ENCODE measurements at places on chromosomes 13 and 19.

DNA sequence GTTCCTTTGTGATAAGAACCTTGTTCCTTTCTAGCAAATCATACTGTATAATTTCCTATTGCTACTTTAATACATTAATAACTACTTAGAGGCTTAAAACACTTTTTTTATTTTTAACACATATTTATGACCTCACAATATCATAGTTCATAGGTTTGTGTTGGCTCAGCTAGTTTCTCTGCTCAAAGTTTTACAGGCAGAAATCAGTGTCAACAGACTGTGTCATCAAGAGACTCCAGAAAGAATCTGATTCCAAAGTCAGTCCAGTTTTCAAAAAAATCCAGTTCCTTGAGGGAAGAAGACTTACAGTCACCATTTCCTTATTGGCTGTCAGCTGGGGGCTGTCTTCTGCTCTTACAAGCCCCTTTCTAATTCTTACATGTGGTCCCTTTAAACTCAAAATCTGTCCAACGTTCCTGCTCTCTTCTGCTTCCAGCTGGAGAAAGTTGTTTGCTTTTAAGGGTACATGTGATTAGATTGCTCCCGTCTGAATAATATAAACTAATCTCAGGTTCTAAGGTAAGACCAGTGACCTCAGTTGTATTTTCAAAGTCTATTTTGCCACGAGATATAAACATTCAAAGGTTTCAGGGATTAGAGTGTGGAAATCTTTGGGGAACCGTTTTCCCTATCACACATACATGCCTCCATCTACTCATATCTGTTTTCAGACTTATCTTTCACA, 267.3 kb upstream of the SLITRK5 start:
- no peak for DNase-seq

GRCh38 chr13:112911285-112911701, 57.7 kb upstream of the MCF2L start:
- DNase-seq, result no peak

DNA sequence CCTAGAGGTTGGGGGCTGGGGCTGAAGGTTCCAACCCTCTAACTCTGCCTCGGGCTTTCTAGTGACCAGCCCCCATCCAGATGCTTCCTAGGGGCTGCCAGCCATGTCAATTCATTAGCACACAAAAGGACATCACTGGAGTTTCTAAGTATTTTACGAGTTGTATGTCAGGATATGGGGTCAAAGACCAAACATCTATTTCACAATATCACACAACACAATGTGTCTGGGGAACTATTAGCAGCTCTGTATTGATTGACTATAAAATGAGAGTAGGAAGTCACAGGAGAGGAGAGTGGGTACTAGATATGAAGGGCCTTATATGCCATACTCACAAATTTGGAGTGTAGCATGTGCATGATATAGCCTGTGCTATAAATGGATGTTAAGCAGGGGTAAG, 42.1 kb downstream of the LPAR6 start:
- DNase-seq, result no peak

DNA sequence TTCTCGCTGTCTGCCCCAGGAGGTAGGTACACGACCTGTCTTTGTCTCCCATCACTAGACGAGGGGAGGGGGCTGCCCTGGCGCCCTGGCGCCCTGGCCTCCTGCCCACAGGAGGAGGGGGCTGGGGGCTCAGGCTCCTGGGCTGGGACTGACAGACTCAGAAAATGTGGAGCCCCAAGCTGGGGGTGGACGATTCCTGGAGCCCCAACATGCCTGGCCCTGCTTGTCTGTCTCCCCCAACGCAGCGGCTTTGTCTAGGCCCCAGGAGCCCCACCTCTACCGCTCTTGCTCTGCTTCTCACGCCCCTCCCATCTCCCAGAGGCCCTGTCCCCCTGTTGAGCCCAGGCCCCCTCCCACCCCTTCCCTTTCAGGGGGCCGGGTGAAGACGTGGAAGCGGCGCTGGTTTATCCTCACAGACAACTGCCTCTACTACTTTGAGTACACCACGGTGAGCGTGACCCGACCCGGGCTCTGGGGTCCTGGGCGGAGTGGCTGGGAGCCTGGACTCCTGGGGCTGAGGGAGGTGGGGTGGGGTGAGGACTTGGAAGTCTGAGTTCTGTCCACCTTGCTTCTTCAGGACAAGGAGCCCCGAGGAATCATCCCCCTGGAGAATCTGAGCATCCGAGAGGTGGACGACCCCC, 8.6 kb downstream of the CYTH2 start:
- no peak for DNase-seq

GRCh38 chr13:44132710-44133109, 240.9 kb upstream of the SERP2 start:
- DNase-seq, result no peak

- no peak for DNase-seq
Measured at GRCh38 chr13:59790626-59791025, 373.1 kb downstream of the DIAPH3 start.

DNA sequence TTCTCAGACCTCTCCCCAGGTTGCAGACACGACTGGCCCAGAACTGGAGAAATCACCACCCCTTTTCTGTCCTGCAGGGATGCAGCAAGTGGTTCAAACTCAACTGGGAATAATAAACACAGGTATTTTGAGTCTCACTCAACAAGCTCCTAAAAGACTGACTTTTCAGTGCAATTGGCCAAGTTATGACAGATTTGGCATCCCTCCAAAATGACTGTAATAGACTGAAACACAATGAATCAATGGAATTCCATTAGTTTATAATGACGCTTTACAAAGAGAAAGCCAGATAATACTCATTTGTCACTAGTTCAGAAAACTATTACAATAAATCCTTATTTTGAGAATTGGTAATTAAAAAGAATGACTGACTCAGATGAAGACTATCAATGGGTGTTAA, 38.1 kb downstream of the MIPEP start:
- no peak for DNase-seq

DNA sequence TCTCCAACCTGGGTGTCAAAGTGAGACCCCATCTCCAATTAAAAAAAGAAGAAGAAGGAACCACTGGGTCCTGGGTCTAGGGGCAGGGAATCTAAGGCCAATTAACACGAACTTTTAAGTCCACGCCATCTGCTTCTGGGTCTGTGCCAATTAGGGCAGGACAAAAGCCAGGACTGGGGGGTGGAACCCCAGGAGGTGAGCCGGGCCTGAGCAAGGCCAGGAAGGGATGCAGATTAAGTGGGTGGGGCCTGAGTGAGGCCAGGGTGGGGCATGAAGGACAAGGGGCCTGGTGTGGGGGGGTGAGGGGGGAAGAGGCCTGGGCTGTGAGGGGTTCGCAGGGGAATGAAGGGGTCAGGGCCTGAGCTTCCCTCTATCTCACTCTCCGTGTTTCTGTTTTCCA, 26.3 kb upstream of the ZNF83 start:
- DNase-seq, result no peak

DNA sequence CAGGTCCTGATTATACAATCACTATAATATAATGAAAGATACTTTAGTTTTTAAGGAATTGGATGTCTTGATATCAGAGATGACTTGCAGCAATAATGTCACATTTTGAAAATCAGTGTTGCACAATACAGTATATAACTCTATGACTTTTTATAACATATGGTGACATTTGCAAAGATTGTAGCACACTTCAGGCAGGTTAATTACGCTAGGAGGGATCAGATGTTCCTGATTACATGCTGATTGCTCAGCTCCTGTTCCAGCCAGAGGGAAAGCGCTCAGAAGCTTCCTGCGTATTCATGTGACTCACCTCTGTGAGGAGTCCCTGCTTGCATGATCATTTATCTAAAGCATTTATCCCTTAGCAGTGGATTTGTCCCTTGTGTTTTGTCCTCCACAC, 265.6 kb downstream of the GPC5 start:
- DNase-seq, result no peak

GRCh38 chr13:64527561-64527960, 2702.6 kb downstream of the PCDH9 start:
- no peak for DNase-seq

- no peak for DNase-seq
Measured at GRCh38 chr13:35216131-35216530, 260.4 kb downstream of the MAB21L1 start.

DNA sequence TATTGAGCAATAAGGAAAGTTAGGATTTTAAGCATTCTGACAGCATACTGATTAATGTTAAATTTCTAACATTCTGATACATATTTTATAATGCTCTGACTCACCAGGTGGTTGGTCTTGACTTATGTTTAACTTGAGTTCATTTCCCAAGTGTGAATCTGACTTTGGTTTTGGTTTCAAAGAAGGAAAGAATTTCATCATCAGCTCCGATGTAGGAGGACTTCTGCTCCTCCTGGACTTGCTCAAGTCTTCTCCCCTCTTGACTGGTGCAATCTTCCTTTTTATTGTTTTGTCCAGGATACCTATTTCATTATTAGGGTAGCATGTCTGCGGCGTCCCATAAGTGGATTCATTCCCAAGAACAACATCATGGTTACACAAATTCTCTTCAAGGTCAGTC, 141.3 kb downstream of the RNF17 start:
- DNase-seq, result no peak

- DNase-seq, result no peak
Measured at GRCh38 chr13:36612230-36612629, 61.6 kb upstream of the SERTM1 start.

DNA sequence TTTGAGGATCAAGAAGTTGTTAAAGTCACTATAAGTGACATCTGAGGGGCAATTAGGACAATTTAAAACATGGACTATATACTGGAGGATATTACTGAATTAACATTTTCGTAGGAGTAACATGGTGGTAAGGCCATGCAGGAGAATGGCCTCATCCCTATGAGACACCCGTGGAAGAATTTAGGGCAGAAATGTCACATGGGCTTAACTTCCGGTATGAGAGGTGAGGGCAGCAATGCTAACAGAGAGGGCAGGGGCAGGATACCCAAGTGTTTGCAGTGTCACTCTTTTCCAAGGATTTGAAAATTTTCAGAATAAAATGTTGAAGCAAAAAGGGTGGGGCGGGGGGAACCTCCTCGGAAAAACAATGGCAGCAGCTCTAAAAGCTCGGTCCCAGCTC, 23.6 kb downstream of the RANBP3 start:
- DNase-seq, result no peak

- DNase-seq, result peak; percentile 16
Measured at GRCh38 chr13:71137101-71137500, 729.9 kb downstream of the DACH1 start.

- no peak for DNase-seq
Measured at GRCh38 chr13:101059793-101060192, 356.5 kb downstream of the NALCN start.

DNA sequence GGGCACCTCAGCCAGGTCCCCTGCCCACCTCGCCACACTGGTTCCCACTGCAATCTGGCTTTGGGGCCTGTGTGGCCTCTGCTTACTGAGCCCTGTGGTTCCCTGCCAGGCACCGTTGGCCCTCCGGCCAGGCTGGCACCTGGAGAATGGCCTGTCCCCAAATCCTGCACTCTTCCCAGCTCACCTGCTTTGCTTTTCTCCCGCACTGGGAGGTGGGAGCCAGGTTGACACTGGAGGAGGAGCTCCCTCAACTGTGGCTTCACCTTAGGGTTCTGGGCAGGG, 97.0 kb downstream of the SCGB2B2 start:
- no peak for DNase-seq

All from NCI-H1105 treated with DMSO at 0.1 percent for 48 hours (cell line).